HFF-Myc (cell line): ENCODE measurements at places on chromosomes 3 and 15.

- peak; percentile 11 for DNase-seq
Observed at GRCh38 chr15:43133430-43134156, at the start of gene TMEM62. TSS of gene TMEM62 (plus strand) at chr15:43133586. CDS start at chr15:43133803, 217 bp downstream.

DNA sequence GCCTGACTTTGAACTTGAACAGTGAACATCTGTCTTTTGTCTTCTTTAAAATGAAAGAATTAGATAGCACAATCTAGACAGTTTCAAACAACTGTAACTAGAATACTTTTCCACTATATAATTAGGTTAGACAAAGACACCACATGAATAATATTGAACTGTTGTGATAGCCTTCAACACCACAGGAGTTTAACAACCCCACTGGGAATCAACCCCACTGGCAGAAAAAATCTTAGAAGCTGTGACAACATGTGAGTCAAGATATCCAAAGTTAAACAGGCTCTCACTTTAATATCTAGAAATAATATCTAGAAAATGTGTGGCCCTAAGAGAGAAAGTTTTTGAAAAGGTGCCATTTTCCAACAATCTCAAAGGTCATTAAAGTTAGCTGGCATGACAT lies 64.4 kb upstream of the PRICKLE2 start:
- DNase-seq: no peak

- DNase-seq: no peak
Observed at GRCh38 chr3:36891701-36892160, 53.1 kb downstream of the TRANK1 start.

- no peak for DNase-seq
Observed at GRCh38 chr3:47315069-47315647, 32.4 kb downstream of the KLHL18 start.

GRCh38 chr3:141447383-141447782 lies 39.4 kb upstream of the RASA2 start:
- DNase-seq: no peak

GRCh38 chr15:73935547-73935946 lies 9.3 kb downstream of the LOXL1 start:
- DNase-seq: no peak

DNA sequence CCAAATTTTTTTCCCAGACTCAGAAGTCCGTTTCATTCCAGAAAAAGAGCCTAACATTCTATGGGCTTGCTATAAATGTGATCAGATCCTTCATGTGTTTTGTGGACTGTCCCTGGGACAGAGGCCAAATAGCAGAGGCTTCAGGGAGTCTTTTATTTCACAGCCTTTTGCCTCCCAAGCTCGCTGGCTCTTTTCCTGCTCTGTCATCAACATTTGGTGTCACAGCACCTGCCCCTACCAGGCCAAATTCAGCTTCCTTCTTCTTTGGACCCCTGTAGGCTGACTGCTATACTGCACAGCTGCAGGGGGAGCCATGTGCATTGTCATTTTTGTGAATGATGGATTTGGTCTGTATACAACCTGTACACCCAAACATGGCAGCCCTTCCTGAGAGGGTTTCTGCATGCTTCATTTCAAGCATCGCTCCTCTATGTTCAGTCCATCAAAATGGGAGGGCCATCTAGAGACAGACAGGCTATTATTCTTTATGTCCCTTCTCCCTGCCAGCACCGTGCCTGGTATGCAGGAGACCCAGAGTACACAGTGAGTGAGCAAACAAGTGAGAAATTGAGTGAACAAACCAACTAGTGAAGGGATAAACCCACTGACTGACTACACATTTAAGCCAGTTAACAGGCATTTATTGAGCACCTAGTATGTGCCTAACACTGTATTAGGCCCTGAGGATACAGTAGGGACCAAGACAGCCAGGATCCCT lies 17.9 kb upstream of the RPP14 start:
- no peak for DNase-seq

DNA sequence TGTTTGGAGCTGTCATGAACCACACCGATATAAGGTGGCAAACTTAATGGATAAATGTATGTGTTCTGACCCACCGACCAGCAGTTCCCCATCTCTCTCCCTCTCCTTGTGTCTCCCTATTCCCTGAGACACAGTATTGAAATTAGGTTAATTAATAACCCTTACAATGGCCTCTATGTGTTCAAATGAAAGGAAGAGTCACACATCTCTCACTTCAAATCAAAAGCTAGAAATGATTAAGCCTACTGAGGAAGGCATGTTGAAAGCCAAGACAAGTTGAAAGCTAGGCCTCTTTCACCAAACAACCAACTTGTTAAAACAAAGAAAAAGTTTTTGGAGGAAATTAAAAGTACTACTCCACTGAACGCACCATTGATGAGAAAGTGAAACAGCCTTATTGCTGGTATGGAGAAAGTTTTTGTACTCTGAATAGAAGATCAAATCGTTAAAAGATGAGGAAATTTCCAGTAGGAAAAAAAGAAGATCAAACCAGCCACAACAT lies 15.0 kb downstream of the ATR start:
- no peak for DNase-seq

- peak; percentile 19 for DNase-seq
Observed at GRCh38 chr3:4474683-4475490, 7.8 kb upstream of the SUMF1 start.

DNA sequence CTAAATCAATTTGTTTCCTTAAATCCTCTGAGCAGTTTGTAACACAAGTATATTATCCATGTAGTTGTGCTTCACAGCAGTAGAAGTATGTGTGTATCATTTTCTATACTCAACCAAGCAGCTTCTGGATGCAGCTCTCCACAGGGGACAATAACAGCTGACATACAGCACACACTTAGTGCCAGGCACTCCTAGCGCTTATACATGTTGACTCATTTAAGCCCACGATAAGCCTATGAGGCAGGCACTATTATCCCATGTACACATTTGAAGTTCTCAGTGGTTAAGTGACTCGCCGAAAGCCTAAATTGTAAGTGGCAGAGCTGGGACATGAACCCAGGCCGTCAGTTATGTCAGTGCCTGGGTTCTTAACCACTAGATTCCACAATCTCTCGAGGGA lies 20.3 kb upstream of the LPP start:
- DNase-seq: no peak

DNA sequence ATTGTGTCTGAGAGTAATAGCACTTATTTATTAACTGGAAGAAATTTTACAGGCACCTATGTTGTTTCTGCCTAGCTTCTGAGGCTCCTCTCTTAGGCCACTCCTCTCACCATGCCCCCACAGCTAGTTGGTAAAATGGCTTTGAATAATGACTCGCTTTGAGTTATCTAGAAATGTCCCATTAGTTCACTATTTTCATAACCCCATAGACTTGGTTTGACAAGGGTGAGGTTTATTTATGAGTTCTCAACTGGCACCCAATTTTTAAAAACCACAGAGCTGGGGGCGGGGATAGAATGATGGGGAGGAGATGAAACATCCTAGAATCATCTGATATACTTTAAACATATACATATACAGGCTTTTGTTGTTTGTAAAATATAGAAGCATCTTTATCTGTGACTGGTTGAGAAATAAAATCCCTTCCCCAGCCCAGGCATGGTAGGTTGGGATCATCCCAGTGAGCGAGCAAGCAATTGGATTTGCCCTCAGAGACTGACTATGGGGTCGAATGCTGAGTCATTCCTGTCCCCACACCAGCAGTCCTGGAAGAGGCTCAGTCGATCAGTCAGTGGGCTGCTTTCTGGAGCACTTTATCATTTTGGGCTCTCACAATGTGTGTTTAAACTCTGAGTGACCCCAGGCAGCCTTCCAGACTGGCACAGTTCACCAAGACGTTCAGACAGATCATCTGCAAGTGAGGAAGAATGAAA lies 60.2 kb upstream of the TSEN2 start:
- no peak for DNase-seq

DNA sequence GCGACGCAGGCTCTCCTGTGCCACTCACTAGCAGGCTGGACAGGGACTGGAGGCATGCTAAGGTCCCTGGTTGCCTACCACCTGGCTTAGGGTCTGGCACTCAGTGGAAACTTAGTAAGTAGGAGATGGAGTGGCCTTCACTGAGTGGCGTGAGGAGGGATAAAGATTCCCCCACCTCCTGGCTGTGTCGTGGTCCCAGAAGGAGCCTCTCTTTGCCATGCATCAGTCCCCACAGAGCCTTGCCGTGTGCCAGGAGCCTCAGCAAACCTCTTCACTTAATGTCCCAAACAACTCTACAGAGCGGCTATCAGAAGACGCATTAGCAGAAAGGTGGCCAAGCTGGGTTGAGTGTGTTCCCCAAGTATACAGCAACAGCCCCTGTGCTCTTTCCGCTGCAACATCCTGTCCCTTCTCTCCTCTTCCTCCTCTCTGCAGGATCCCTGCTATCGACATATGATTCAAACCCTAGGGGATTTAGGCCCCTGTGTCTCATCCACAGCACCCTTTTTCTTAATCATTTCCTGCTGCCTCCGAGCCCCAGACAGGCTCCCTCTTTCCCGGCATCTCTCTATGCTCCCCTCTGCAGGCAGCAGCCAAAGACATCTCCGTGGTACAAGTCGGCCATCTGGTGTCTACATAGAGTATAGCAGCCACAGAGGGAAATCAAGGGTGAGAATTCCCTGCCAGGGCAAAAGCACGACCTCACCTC lies 66.7 kb downstream of the SLC6A1 start:
- DNase-seq: peak; percentile 42

DNA sequence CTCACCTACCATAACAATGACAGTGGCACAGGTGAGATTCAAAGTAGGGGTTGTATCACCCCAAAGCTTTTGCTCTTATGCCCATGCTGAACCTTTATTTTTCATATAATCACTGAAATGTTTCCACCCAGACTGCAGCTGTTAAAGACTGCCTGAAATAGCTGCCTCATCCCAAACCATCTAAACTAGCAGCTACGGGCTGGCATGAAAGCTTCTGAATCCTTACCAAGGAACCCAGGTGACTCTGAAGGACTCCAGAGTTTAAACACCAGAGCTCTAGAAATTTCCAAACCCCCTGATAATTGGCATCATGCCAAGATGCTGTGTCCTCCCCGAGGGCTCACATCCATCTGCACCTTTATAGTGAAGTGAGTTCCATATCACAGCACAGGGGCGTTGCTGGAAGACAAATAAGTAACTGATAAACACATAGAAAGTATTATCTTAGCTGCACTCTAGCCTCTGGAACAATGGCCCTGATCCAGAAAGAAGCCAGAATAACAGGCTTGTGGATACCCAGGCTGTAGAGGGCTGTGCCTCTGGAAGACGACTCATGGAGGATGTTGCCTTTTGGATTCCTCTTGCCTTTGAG lies 238.9 kb downstream of the CADPS start:
- no peak for DNase-seq

- no peak for DNase-seq
Observed at GRCh38 chr3:147925272-147925671, 516.1 kb downstream of the ZIC1 start.

- DNase-seq: peak; percentile 86
Observed at GRCh38 chr15:90560229-90560776, 30.6 kb downstream of the CRTC3 start.

DNA sequence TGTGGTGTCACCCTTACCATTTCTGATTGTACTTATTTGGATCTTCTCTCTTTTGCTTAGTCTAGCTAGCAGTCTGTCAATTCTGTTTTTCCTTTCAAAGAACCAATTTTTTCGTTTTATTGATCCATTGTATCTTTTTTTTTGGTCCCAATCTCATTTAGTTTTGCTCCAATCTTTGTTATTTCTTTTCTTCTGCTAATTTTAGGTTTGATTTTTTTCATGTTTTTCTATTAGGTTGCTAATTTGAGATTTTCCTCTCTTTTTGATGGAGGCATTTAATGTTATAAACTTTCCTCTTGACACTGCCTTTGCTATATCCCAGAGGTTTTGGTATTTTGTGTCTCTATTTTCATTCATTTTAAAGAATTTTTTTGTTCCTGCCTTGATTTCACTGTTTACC lies 16.9 kb upstream of the FAM98B start:
- no peak for DNase-seq

GRCh38 chr3:142459096-142459495 lies 11.3 kb upstream of the XRN1 start:
- no peak for DNase-seq

GRCh38 chr3:67875338-67875737 lies 220.9 kb upstream of the SUCLG2 start:
- DNase-seq: no peak
